ENCODE measurements at places on chromosomes 6 and 20.

GRCh38 chr6:118367314-118367713, 180.8 kb upstream of the PLN start:
- no peak for DNase-seq

- DNase-seq = no peak
These were observed 24.6 kb upstream of the ZBTB24 start for GRCh38 chr6:109507490-109508072.

DNA sequence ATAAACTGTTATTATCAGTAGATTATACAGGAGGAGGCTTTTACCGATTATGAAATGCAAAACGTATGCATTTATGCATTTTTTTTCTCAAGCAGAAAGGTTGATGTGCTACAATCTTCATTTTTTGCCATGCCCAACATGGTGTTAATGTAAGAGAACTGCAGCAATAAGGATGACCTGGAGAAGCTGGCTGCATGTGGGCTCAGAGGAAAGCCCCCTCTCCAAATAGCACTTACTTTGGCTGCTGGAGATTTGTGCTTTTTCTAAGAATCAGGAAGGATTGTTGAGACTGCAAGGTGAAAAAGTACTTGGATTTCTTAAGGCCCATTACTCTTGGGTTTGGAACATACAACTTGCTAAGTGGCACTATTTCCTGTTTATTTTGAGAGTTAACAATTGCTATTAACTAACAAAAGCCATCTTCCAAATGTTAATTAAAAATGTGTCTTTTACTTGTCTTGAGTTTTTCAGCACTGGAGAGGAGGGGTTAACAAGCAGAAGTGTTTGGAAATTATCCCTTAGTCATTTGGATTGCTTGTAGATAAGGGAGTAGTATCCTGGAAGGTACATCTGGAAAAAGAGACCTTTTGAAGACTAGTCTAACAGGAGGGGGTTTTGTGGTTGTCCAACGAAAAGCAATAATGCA, 5.6 kb downstream of the SOX4 start:
- DNase-seq = no peak

GRCh38 chr6:134956676-134957075, 6.8 kb upstream of the ALDH8A1 start:
- DNase-seq = no peak

DNA sequence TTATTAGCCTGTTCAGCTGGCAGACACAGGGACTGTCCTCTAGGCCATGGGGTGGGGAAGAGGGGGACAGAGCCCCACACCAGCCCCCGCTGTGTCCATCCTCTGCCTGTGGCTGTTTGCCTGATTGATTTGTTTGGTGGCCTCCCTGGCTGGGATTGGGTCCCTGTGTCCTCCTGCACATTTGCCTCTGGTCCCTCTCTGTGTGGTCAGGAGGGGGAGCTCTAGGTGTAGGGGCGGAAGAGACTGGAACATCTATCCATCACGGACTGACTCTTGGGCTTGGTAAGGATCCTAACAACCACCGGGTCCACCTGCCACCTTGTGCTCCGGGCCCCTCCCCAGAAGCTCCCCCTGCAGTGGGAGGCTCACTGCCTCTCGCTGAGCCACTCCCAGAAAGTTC, 38.4 kb upstream of the CCDC167 start:
- DNase-seq = no peak

DNA sequence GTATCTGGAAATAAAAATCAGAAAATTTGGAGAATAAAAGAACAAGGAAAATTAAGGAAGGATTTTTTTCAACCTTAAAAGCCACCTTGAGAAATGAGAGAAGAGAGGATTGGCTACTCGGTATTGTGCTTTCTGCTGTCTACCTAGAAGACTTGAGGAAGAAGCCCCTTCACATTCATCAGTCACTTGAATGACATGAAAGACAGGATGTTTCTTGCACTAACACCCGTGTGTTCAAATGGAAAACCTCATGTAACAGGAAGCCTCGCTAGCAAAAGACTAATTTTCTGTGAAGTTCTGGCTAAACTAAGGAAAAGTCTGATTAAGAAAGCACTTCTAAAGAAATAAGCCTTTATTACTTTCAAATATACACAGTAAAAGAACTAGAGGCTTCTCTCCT, 69.9 kb downstream of the OLIG3 start:
- DNase-seq = no peak

DNA sequence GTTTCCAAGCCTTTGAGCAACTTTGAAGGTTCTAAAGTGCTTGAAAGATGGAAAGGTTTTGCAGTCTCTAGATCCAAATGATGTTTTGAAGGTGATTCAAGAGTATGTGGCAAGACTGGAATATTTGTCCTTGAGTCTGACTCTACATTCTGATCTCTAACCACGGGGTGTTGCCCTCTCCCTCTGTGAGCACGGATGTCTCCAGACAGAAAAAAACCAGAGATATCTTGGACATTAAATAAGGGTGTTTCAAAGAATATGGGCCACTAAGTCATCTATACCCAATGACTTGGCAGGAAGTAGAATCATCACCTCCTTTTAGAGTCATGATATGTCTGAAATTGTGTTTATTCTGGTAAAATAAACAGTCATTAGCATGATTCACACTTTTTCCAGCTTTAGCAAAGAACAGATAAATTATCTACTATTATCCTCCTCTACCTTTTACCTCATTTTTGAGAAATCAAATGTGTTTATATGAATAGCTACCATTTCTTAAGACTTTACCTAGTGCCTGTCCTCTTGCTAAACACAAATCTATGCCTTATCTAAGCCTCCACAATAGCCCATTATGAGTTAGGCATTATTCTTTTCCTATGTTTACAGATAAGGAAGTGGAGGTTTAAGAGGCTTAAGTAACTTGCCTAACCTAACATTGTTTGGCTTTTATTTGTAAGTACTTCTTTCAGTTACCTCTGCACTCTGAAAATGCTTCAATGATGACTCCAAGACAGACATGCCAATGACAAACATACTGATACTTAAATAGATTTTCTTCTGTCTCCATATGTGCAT, 384.4 kb downstream of the BMP2 start:
- no peak for DNase-seq

DNA sequence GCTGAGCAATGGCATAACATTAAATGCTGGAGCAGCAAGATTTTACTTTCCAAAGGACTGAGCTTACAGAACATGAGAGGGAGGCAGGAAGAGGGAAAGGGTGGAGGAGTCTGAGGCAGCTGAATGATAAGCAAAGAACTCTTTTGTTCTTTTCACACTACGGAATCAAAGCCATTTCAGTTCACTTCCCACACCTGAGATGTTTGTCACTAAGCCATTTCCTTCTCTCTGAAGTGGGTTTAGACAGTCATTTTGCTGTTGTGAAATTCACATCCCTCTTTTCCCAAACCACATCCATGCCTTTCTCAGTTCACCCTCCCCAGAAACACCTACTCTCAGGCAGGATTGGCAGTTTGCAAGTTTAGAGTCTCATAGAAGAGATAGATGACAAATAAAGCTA, 267.9 kb downstream of the ADGRG6 start:
- DNase-seq = no peak
